ENCODE measurements at places on chromosomes 2 and 18. TPM values are rescaled to one million over a fixed set of nuclear protein-coding genes. Genes with fewer than 3 reads are reported as not detected.

The SOX11 gene
- not detected for total RNA-seq

The GPR45 gene
- not detected for total RNA-seq

The GPBAR1 gene
- 0.23 TPM for total RNA-seq

The RFTN2 gene
- not detected for total RNA-seq

The BMPR2 gene
- 13.4 TPM for total RNA-seq

The CYS1 gene
- 1.3 TPM for total RNA-seq

The MTCL1 gene
- 63.1 TPM for total RNA-seq

The GPR17 gene
- not detected for total RNA-seq

The IL1B gene
- total RNA-seq = 0.13 TPM

All from A549 treated with GW870086 at 1 μM for 4 hours (cell line).